ENCODE measurements at places on chromosomes 2 and 18.

DNA sequence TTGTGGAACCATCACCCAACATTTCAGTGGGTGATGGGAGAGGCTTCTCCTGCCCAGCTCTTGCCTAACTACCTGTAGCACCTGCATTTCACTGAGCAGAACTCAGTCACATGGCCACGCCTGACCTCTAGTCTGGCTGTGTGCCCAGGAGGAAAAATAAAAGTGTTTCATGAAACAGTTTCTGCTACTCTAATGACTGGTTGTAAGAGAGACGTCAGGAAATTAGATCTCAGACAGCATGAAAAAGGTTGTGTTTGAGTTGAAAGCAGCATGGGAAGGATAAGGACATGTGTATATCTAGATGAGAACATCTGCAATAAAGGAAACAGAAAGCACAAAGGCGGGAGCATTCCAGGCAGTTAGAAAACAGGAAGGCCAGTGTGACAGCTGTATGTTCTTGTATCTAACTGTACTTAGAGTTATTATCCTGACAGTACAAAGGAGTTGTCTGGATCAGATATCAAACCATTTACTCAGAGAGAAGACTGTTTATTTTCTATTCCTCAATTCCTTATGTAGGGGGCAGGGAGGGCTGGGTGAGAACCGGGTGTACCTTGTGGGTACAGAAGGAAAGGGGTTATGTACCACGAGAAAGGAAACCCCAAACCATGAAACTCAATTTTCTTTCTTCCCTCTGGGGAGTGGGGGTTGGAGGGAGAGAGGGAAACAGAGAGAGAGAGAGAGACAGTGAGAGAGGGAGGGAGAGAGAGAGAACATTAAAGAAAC lies 307.4 kb upstream of the VWC2L start:
- no peak for DNase-seq

DNA sequence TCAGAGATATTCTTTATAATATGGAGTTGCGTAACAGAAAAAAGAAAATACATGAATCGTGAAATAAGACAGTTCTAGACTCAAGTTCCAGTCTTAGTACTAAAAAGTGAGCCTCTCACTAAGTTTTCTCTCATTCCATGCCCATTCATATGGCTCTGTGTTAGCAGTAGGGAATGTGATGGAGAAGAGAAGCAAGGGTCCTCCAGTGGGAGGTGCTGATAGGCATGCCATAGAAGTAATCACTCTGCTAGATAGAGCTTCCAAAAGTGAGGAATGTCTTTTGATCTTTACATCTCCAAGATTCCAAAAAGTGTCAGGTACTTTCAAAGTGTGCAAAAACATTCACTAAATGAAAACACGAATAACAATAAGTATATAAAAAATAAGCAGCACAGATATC lies 678.4 kb downstream of the DCDC2C start:
- DNase-seq: no peak

GRCh38 chr2:29213888-29214291 lies 98.7 kb downstream of the CLIP4 start:
- DNase-seq: no peak

DNA sequence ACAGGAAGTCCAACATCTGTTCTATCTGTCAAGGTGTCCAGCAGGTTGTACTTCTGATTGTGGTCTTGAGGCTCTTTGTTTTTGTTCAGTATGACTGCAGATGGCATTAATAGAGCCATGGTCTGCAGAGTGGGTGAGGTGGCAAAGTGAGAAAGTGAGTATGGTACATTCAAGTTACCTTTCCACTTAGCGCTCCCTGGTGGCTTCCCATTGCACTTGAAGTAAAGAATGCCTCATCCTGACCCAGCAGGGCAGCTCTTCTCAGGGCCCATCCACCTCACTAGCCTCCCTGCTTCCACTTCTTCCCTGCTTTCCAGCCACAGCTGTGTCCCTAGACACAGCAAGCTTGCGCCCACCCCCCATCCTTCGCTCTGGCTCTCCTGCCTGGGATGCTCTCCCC lies 148.0 kb upstream of the ALPP start:
- DNase-seq: no peak

GRCh38 chr2:51575181-51575580 lies 543.2 kb upstream of the NRXN1 start:
- no peak for DNase-seq

GRCh38 chr18:66222174-66222573 lies 381.7 kb downstream of the CDH19 start:
- no peak for DNase-seq

- DNase-seq: no peak
Measured at GRCh38 chr2:6951046-6951445, 33.8 kb downstream of the RNF144A start.

GRCh38 chr2:105464325-105464724 lies 65.5 kb upstream of the FHL2 start:
- DNase-seq: no peak

DNA sequence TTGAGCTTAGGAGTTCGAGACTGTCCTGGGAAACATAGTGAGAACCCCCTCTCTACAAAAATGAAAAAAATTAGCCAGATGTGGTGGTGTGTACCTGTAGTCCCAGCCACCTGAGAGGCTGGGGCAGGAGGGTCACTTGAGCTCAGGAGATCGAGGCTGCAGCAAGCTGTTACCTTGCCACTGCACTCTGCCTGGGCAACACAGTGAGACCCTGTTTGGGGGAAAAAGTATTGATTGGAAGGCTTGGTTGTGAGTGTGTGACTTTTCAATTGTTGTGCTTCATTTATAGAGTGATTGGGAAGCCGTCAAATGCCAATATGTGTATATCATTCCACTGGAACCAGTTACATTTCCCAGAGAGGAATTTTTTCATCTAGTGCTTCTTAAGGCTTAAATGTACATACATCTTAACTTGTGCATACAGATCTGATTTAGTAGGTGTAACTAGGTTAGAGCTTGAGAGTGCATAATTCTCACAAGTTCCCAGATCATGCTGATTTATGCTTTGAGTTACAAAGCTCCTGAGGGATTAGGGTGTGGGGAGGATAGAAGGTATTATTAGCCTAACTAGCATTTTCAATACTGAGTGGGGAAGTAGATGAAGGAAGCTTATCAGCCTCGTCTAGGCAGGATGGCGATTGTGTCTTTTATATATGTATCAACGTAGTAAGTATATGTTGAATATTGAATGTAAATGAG lies 15.3 kb downstream of the WDR43 start:
- DNase-seq: no peak

GRCh38 chr2:16623031-16623430 lies 42.6 kb downstream of the CYRIA start:
- DNase-seq: no peak

DNA sequence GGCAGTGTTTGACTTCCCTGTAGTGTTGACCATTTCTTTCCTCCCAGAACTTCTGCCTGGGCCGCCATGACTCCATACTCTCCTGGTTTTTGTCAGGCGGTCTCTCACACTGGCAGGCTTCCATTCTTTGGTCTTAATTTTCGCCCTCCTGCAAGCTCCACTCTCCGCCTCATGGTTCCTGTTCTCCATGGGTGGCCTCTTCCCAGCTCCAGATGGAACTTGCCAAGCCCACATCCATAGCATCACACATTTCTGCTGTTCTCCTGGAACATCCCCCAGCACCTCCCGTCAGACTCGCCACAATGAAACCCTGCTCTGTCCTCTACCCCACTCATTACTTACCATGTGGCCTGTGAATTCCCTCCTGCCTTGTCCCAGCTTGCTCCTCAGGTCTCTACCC lies 896 bp upstream of the AFF3 start:
- no peak for DNase-seq

DNA sequence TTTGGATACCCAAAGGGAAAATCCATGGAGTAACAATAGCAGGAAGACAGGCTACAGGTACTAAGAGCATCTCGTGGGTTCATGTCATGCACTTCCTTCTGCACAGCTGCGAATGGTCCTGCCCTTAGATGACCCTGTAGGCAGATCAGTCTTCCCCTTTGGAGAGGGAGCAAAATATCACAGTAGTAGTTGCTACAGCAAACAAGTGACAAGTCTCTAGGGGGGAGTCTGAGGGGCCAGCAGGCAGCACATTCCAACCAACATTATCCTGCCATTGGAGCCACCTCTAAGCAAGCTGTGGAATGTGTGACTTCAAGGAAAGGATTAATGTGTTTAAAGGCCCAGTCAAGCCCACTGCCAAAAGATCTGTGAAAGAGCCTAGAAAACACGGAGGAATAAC lies 273.2 kb upstream of the PARD3B start:
- DNase-seq: no peak

GRCh38 chr2:168669151-168669550 lies 133.3 kb upstream of the NOSTRIN start:
- no peak for DNase-seq

- DNase-seq: no peak
Measured at GRCh38 chr2:43436431-43436830, 159.4 kb downstream of the THADA start.

DNA sequence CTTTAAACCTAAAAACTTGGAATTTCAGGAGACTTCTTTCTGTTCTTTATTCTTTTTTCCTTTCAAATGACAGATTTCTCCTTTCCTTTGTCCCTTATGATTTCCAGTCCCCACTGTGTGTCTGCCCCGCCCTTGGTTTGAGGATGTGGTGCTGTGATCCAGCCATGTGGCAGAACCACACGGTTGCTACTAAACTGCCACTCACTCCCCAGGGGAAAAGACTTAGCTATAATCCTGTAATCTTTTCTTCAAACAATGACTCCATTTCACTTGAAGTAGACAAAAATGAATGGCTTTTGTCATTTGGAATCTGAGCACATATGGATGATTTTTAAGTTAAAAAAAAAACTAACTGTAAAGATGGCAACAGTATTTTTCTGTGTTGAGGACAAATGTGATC lies 76.2 kb upstream of the STAM2 start:
- DNase-seq: no peak

Measured in inflammatory macrophage treated with lipopolysaccharide for 1 hour (primary cell).